ENCODE measurements at places on chromosomes 7 and 10.

GRCh38 chr7:94665426-94665825 is 9.5 kb upstream of the SGCE start:
- no peak for DNase-seq

GRCh38 chr7:114530057-114530611 is 115.5 kb downstream of the FOXP2 start:
- no peak for DNase-seq

DNA sequence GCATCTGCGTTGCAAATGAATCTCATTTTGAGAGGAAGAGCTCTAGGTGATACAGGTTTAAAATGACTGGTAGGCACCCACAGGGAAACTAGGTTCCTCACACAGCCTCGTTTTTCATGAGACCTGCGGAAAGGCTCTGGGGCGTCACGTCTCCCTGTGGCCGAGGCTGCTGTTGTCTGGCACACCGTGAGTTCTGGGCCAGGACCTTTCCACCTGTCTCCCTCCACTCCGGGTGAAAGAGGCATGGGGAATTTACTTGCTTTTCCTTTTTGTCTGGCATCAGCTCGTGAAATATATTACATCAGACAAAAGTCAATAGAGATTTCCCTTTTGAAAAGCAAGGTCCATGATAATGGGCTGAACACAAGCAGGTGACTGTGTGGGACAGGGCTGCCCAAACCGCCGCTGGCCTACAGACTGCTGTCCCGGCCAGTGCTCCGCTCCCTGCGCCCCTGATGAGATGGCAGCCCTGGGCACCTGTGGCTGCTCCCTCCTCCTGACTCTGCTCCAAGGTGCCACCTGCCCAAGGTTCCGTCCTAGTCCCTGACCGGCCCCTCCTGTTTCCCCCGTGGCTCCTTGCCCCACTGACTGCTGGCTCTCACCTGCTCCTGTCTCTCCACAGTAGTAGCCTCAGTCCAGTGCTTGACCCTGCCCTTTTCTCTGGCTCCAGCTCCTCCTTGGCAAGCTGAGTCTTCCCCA is 109.6 kb downstream of the NKX6-2 start:
- DNase-seq: peak; percentile 25

GRCh38 chr10:22643775-22644174 is 70.6 kb downstream of the PIP4K2A start:
- DNase-seq: no peak

- DNase-seq: no peak
These were observed 56.1 kb downstream of the ATAD1 start for GRCh38 chr10:87761892-87762291.

GRCh38 chr10:1581189-1581588 is 156.1 kb downstream of the ADARB2 start:
- DNase-seq: no peak

GRCh38 chr7:80823057-80823456 is 95.8 kb downstream of the SEMA3C start:
- DNase-seq: no peak

DNA sequence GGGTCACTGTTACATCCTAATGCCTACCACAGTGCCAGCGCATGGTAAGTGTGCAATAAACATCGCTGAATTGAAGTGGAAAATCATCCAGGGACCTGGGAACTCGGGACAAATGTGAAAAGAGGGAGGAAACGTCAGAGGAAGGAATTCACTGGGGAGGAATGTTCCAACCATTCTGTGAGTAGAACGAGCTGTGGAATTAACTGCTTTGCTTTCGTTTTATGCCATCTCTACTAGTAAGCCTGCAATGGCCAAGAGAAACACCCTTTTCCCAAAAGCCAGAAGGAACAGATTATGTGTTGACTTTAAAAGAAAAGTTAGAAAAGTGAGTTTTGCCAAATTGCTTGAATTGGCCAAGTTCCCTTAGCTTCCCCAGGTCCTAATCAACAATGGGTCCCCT is 1044.9 kb downstream of the TYW1 start:
- no peak for DNase-seq

- no peak for DNase-seq
These were observed 175.8 kb upstream of the PPP2R2D start for GRCh38 chr10:131724891-131725580.

DNA sequence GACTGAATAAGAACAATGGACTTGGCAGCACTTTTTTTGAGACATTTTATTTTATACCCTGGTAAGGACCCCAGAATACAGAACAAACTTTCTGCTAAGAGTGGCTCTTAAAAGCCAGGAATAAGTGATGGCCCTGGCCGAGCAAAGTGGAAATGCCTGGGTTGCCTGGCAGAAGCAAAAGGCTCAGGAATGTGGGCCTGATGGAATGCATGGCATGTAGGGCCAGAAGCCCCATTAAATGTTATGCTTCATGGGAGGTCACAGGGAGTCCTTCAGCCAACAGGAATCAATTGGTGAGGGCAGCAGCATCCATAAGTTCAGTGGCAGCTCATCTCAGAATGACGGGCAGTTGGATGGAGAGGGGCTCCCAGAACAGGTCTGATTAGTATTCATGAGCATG is 301.5 kb upstream of the CACNA2D1 start:
- no peak for DNase-seq

GRCh38 chr10:59803714-59804113 is 50.5 kb upstream of the MRLN start:
- DNase-seq: no peak

DNA sequence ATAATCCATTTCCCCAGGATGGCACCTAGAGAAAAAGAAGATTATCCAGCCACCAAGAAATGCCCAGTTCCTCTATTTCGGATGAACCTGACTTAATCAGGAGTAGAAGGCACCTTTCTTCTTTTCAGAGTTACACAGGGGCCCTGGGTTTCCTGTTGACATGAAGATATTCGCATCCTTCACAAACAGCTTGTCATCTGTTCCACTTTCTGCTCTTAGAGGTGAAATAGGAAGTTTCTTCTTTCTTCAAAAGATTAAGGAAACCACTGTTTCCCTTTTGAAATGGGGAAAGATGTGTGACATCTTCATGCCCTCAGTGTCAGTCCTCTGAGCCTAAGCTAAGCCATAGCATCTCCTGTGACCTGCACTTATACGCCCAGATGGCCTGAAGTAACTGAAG is 39.1 kb upstream of the RAB18 start:
- DNase-seq: no peak

DNA sequence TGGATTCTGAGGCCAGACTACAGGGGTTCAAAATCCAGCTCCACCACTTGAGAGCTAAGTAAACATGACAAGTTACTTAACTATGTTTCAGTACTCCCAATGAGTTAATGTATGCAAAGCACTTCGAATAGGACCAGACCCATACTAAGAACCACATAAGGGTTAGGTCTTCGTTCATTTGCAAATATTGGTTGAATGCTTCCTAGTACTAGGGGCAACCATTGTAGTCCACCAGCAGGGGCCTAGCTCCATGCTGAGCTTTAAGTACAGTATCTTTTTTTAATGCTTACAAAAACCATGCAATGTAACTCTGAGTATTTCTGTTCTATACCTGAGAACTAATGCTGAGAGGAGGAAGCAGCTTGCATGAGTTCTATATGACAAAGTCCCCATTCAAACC is 80.4 kb upstream of the PDE1C start:
- DNase-seq: no peak

GRCh38 chr7:101363196-101363733 is 590 bp downstream of the COL26A1 start:
- no peak for DNase-seq

GRCh38 chr10:129956876-129957673 is 7.0 kb downstream of the EBF3 start:
- DNase-seq: no peak

DNA sequence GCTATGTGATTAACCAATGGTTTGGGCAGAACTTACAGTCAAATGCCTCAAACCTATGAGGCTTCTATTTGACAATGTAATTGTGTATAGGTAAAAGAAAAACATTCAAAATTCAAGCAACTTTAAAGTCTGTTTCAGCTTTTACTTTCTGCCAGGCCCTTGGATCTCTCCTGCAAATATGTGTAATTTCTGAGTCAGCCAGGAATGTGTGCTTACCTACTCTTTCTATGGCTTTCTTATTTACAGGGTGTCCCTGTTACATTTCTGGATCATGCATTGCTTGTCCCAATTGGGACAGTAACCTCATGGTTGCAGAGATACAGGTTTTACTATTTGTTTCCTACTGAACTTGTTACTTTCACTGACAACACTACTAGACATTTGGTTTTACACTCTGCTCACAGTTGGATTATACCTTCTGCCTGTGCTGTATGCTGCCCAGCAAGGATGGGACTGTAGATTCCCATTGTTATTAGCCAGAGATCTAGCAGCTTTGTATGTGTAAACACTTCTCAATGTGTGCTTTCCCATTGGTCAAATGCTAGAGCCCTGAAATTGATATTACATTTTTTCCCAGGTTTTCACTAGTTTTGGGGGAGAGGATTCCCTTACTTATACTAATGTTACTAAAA is 355.3 kb downstream of the ARL4A start:
- no peak for DNase-seq

GRCh38 chr10:69439813-69440506 is 11.3 kb upstream of the TSPAN15 start:
- no peak for DNase-seq

- no peak for DNase-seq
These were observed 50.0 kb downstream of the CALD1 start for GRCh38 chr7:134829380-134829986.

DNA sequence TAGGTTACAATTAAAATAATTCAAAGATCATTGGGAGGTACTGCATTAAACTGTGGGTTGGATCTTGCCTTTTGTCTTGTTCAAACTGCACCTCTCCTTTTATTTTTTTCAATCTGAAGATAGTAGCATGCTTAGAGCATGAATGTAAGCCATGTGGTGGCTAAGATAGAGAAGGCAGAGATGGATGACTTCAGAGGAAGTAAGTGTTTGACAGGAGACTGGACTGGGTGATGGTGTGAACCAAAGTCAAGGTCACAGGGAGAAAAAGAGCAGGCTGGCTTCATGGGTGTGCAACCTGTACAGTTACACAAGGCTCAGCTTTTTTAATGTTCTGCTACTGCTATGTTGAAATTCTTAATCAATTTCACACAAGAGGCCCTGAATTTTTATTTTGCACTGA is 85.6 kb downstream of the ZEB1 start:
- DNase-seq: no peak

GRCh38 chr10:30434273-30435072 is 489 bp downstream of the MAP3K8 start:
- DNase-seq: no peak

GRCh38 chr10:34698979-34699378 is 116.1 kb downstream of the PARD3 start:
- peak; percentile 72 for DNase-seq

DNA sequence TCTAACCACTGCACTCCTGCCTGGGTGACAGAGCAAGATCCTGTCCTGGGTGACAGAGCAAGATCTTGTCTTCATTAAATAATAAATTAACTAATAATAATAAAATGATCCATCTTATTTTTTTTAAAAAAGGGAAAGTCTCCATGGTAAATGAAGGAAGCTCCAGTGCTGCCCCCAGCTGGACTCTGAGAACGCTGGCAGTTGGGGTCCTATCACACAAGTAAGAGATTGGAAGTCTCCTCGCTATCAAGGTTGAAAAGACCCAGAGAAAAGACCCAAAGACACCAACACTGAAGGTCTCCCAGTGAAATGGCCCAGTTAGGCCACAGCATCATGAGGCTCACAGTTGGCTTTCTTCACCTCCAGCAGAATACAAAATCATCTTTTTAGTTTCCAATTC is 13.8 kb upstream of the C10orf67 start:
- DNase-seq: no peak

All from LNCaP clone FGC (cell line).